Stimulated activated naive B cell treated with anti-CD40 and anti-IgM and Interleukin-4, amounts not matched to agents 10 μg/mL and 1 μg/mL and 100 μg/mL, for 72 hours (primary cell): ENCODE measurements at places on chromosomes 1 and 21.

DNA sequence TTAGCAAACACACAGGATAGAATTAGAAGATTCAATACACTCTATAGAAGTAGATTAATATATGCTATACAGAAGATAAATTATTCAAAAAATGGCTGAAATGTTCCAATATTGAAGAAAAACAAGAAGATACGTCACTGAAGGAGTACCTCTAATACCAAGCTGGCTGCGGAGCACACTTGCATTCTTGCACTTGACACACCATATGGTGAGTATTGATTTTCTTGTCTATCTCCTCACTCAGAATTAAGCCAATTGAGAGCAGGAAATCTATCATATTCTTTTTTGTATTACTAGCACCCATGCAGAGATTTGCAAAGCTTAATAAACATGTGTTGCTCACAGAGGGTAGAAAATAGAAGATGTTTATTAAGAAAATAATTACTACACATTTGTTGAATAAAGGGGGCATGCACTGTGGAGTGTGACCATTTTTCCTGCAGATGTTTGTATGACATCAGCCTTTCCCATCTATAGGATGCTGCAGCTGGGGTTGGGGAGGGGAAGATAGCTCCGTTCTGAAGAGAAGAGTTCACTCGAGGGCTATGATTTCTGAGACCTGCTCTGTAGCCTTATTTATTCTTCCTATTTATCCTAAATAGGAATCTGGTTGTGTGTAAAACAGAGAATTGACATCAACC, 318.1 kb downstream of the HHIPL2 start:
- DNase-seq = no peak

DNA sequence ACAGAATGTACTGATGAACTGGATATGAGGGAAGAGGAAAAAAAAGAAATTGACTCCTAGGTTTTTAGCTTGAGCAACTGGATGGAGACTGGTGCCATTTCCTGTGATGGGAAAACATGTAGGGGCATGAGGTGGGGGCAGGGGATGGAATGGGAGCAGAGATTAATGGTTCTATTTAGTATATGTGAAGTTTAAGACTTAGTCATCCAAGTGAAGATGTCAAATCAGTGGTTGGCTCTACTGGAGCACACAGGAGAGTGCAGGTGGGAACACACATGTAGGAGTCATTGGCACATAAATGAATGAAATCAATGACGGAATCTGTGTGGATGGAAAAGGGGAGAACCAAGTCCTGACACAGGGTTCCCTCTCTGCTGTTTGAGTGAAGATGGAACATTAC, 224.4 kb upstream of the COA6 start:
- no peak for DNase-seq

DNA sequence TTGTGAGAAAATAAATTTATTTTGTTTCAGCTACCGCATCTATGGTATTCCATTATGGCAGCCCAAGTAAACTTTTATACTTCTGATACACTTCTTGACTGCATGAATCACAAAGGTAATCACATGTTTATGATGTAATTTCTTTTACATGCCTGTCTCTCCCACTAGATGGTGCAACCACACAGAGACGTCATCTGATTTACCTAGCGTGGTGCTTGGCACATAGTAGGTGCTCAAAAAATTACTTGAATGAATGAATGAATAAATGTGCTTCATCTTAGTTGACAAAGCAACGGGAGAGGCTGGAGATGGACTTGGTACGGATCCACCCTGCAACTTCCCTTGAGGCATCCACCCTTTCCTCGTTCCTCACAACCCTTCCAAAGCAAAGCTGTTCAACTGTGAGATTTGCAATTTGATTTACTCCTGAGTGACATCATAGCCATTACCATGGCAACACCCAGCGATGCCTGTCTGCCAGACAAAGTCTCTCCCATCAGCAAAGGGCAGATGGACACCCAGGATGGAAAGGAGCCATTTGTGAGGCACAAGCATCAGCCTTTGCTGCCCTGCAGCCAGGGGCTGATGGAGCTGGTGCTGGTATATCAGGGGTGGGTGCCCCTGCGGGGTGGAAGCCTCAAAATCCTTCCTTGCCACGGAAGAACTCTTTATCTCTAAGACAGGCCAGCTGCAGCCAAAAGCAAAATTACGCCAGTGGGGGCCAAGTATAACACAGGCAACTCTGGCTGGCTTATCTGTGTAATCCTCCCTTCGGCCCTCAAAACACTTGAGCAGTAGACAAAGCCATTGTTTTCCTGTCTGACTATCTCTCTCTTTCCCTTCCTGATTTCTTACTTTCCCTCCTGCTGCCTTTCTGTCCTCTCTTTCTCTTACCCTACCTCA, 18.9 kb upstream of the VWA5B1 start:
- DNase-seq = no peak

- DNase-seq = no peak
These were observed 210.8 kb downstream of the COL11A1 start for GRCh38 chr1:102897557-102897956.

- no peak for DNase-seq
These were observed at the start of gene NUP210L for GRCh38 chr1:154154534-154155191. TSS of gene NUP210L (minus strand) at chr1:154155073.

DNA sequence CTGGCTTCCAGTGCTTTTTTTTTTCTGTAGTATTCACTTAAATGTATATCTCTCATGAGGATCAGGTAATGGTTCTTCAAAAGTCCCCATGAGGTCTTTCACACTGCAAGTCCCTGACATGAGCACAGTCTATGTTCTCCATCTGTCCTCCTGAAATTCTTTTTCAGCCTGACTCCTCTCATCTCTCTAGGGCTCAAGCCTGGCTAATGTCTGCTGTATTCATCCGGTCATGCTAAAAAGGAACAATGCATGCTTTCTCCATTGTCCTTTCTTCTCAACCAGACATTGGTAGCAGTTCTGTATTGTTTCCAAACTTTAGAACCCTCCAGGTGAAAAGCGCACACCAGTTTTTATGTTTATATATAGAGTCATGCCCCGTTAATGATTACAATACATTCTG, 368.3 kb upstream of the OLFM3 start:
- DNase-seq = no peak

- no peak for DNase-seq
These were observed 215.7 kb upstream of the LYPLAL1 start for GRCh38 chr1:218957971-218958370.

GRCh38 chr1:193545171-193545570, 358.8 kb upstream of the B3GALT2 start:
- no peak for DNase-seq

- no peak for DNase-seq
These were observed 24.4 kb downstream of the KCNA2 start for GRCh38 chr1:110581682-110582145.

- peak; percentile 63 for DNase-seq
These were observed 8.7 kb upstream of the SLC2A5 start for GRCh38 chr1:9078015-9078751.

GRCh38 chr1:107362468-107363140, 221.8 kb downstream of the NTNG1 start:
- no peak for DNase-seq

- no peak for DNase-seq
These were observed 3.1 kb upstream of the S100A8 start for GRCh38 chr1:153393926-153394325.

GRCh38 chr1:90457985-90458384, 259.1 kb downstream of the BARHL2 start:
- no peak for DNase-seq

- DNase-seq = no peak
These were observed 15.3 kb upstream of the NLRP3 start for GRCh38 chr1:247400685-247401084.

DNA sequence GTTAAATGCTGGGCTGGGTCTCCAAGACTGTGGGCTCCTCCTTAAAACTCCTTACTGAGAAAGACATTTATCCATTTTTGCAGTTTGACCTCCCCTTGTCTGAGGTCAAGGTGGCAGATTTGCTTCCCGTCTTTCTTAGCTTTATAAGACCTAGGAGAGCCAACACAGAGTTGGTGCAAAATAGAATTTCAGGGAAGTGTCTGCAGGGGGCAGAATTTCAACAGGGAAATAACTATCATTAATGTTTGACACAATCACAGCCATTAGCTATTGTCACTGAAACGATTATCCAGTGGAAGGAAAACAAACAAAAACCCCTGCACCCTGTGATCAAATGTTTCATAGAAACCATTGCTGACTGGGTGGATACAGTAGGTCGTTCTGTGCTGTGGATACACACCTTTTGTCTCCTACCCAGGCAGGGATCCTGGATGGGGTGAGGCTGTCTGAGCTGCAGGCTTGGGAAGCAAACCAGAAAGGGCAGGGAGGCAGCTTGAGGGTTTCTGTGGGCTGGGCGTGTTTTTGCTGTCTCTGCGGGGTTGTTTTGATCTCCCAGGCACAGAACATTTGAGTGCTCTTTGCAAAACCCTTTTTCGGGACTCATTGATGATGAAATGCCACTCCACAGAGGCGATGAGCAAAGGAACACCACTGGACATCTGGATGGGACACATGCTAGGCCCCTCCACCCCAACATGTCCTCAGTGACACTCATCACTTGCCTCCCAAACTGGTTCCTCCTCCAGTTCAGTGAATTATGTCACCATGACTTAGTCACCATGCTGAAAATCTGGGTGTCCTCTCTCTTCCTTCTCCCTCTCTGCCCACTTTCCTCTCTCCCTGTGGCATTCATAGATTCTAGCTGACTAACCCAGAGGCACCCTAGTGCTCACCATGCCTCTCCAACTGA, 94.2 kb upstream of the SERBP1 start:
- DNase-seq = no peak

GRCh38 chr1:204320382-204320804, 39.3 kb downstream of the PLEKHA6 start:
- DNase-seq = no peak

GRCh38 chr1:5769760-5770159, 222.5 kb downstream of the NPHP4 start:
- DNase-seq = no peak

DNA sequence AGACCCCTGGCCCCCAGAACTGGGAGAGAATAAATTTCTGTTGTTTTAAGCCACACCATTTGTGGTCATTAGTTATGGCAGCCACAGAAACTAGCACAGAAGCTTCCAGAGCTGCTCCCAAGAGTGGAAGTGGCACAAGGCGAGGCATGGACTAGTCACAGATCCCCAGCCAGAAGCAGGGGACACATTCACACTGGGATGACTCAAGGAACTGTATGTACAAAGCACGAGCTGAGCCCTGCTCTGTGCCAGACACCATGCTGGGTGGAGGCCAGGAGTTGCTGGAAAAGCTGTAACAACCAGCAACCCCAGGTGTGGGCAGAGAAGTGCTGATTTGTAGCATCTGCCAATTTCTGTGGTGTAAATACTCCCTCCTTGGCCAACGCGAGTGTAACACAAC, 55.6 kb downstream of the TCP10L start:
- no peak for DNase-seq

GRCh38 chr1:4017636-4018365, 117.7 kb upstream of the C1orf174 start:
- no peak for DNase-seq

DNA sequence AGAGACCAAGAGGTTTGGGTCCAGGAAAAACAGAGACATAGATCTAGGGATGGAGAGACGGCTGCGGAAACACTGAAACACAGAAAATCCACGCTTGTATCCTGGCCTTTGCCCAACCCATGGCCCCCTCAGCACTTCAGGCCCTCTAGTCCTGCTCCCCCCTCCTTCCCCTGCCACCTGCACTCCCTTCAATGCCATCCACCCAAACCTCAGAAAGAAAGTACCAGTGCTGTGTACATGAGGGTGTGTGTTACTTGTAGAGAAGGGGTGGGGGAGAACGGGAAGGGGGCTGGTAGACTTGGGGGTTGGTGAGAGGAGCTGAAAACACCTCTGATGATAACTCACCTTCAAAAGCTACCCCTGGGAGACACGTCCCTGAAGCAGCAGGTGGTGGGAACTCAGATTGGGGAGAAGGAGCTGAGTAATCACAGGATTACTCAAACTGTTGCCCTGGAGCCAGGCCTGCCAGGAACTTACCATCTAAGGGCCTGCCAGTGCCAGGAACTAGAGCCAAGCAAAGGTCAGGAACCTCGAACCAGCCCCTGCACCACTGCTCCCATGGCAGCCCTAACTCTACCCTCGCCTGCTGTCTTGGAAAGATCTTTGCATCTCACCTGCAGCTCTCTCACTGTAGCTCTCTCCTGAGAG, 11.5 kb downstream of the RORC start:
- DNase-seq = no peak

- no peak for DNase-seq
These were observed 75.4 kb upstream of the SLC45A1 start for GRCh38 chr1:8242498-8242897.

DNA sequence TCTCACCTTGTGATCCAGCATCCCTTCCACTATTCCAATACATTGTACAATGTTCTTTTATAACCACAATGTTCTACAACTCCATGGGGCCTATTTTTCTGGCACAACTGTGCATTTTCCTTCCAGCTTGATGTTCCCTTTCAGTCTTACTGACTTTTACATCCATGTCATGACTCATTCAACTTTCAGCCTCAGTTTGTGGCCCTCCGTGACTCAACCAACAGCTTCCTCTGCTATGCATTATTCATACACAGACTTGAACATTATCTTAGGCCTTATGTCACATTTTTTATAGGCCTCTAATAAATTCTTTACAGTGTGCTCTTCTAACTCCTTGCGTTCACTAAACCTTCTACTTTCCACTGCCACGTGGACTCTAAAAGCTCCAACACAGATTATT, 119.4 kb upstream of the PRMT6 start:
- DNase-seq = no peak

- DNase-seq = no peak
These were observed 9.6 kb upstream of the ECE1 start for GRCh38 chr1:21299780-21300395.

DNA sequence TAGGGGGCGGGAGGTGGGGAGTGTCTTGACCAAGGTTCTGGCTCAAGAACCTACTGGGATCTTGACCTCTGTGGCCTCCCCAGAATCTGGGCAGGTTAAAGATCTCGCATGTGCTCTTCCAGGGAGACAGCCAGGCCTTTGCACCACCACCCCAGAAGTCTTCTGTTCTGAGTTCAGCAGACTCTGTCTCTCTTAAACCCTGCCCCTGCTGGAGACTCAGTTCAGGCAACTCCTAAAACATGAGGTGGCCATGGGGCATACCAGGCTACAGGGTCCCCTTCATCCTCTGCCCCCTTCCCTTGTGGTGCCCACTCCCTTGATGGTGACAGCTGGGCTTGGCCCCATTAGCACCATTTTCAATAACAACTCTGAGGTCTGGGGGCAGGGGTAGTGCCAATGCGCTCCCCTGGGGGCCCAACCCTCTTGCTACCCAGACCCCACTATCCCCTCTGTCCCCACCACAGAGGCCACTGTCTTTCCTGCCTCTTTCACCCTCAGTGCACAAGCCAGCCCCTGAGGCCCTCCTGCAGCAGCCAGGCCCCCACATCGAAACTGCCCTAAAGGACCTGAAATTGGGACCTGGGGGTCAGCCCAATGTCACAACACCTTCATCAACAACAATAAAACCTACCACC, 132.7 kb upstream of the RUNX3 start:
- no peak for DNase-seq
